ENCODE measurements at places on chromosomes 11 and 22. TPM values are rescaled to one million over a fixed set of nuclear protein-coding genes. Genes with fewer than 3 reads are reported as not detected.

ARRB1 gene
- 9.8 TPM for polyA plus RNA-seq

IRF7 gene
- polyA plus RNA-seq: 9.9 TPM

AMBRA1 gene
- polyA plus RNA-seq: 28.0 TPM

ANO3 gene
- 2.4 TPM for polyA plus RNA-seq

CBLIF gene
- polyA plus RNA-seq: 0.54 TPM

GGT1 gene
- 23.1 TPM for polyA plus RNA-seq

NOX4 gene
- polyA plus RNA-seq: 0.63 TPM

CRELD2 gene
- polyA plus RNA-seq: 58.3 TPM

KCNJ1 gene
- 0.16 TPM for polyA plus RNA-seq

CALCA gene
- not detected for polyA plus RNA-seq

CAVIN3 gene
- polyA plus RNA-seq: 237 TPM

SLC22A9 gene
- polyA plus RNA-seq: not detected

OR6A2 gene
- not detected for polyA plus RNA-seq

HMOX1 gene
- 37.8 TPM for polyA plus RNA-seq

SCGB1D2 gene
- 2.8 TPM for polyA plus RNA-seq

OR4C16 gene
- not detected for polyA plus RNA-seq

C11orf87 gene
- 0.07 TPM for polyA plus RNA-seq

ARVCF gene
- polyA plus RNA-seq: 21.1 TPM

TTC28 gene
- 29.4 TPM for polyA plus RNA-seq

DEFB131B gene
- not detected for polyA plus RNA-seq

APOA5 gene
- polyA plus RNA-seq: not detected

CHADL gene
- 9.1 TPM for polyA plus RNA-seq

OR5P2 gene
- not detected for polyA plus RNA-seq

FXYD6 gene
- 186 TPM for polyA plus RNA-seq

F2 gene
- 0.47 TPM for polyA plus RNA-seq

HEPACAM gene
- polyA plus RNA-seq: 0.75 TPM

FRMD8 gene
- polyA plus RNA-seq: 31.4 TPM

CEND1 gene
- 0.50 TPM for polyA plus RNA-seq

KRTAP5-11 gene
- not detected for polyA plus RNA-seq

OR5AP2 gene
- polyA plus RNA-seq: not detected

INPPL1 gene
- 48.1 TPM for polyA plus RNA-seq

DNAJB7 gene
- 3.8 TPM for polyA plus RNA-seq

GRIK4 gene
- polyA plus RNA-seq: 3.0 TPM
